Fibroblast of skin of back (primary cell): ENCODE measurements at places on chromosomes 5 and 9.

- DNase-seq, result no peak
Measured at GRCh38 chr9:19620326-19620725, 168.5 kb downstream of the SLC24A2 start.

GRCh38 chr5:14675865-14676300 lies 11.4 kb downstream of the OTULIN start:
- DNase-seq, result no peak

- peak; percentile 68 for DNase-seq
Measured at GRCh38 chr9:76562511-76562911, 103.5 kb downstream of the GCNT1 start.

- DNase-seq, result no peak
Measured at GRCh38 chr5:77957931-77958521, 181.9 kb upstream of the TBCA start.

DNA sequence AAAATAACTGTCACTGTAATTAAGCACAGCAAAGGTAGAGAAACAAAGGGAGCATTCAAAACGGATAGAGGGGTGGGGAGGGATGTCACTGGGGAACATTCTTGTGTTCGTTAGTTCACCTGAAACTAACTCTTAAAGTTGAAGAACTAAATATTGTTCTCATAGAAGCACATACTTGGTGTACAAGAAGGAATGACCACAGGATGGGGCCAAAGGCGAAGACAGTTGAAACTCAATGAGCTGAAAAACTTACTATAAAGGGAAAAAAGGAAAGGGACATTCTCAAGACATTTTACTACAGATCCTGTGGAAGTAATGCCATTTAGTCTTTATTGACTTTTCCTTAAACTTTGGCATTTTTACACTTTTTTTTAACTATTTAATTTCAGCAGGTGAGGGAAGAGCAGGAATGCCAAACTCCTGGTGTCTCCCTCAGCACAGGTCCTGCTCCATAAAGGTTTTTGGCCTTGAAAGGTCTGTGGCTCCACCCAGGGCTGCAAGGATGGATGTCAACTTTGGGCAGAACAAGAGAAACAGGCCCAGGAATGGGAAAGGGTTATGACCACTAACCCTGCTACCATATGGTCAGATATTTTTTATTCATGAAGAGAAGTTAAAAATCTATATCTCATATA lies 197.6 kb upstream of the RASA1 start:
- DNase-seq, result peak; percentile 67

DNA sequence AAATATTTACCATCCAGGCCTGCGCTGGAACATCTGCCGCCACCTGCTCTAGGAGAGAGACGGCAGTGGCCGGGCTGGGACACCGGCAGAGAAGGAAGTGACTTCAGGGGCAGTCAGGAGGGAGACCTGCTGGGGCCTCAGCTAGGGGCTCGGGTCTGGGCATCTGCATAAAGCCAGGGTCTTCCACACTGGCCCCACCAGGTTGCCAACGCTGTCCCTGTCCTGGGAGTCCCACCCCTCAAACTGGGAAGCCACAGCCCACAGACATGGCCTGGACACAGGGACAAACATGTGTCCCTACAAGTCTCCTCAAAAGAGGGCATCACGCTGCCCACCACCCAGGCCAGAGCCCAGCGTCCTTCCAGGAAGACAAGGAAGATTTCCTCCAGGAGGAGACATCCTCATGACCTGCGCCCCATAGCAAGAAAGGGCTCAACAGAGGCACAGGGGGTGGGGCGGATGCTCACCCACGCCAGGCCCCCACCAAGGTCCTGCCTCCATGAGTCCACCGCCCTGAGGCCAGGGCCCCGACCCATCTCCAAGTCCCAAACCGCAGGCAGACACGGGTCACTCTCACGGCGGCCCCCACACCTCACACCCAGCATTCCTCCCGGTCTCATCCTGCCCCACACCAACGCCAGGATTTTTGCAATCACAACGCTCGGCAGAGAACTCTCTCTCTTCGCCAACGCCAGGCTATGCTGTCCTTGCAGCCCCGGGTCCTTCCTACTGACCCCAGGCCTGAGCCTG lies 9.0 kb downstream of the VAV2 start:
- no peak for DNase-seq

DNA sequence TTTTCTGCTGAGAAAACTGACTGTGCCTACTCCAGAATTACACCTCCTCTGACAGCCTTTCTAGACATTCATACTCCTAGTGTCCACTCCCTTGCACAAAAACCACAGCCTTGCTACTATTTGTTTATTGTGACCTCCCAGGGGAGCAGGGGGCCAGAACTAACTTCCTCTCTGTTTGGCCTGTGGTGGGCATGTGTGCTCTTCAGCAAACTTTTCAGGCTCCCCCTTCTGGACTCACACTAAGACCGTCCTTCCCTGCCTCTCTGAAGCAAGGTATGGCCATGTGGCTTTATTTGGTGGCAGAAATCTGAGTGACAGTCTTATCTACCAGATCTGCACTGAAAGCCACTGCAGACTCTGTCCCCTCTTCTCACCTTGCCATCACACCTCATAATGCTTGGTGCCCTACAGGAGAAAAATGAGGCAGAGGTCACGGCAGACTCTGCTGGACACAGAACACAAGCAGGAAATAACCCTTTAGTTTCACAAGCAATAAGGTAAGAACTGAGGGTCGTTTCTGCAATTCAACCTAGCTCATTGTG lies 28.2 kb downstream of the LIFR start:
- peak; percentile 33 for DNase-seq

- DNase-seq, result no peak
Measured at GRCh38 chr9:127457191-127457878, 6.0 kb downstream of the LRSAM1 start.

DNA sequence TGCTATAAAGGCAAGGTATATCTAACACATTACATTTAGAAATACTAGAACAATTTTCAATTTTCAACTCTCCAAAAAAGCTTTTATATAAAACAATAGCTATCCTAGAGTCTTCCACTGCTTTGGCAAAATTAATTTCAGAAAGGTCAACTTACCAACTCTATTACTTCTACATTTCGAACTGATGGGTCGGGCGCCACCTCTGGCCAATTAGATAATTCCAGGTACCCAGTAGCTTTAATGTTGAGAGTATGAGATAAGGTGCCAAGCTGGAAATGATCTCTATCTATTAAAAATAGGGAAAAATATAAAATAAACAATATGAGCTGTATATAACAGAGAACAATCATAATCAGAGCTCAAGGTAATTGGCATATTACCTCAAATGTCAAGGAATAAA lies 166.6 kb downstream of the AP3B1 start:
- peak; percentile 1 for DNase-seq

- no peak for DNase-seq
Measured at GRCh38 chr9:120694559-120694958, 19.7 kb downstream of the MEGF9 start.

GRCh38 chr5:8238080-8238479 lies 369.1 kb downstream of the MTRR start:
- DNase-seq, result no peak

- no peak for DNase-seq
Measured at GRCh38 chr9:18067548-18068120, 406.3 kb upstream of the ADAMTSL1 start.

DNA sequence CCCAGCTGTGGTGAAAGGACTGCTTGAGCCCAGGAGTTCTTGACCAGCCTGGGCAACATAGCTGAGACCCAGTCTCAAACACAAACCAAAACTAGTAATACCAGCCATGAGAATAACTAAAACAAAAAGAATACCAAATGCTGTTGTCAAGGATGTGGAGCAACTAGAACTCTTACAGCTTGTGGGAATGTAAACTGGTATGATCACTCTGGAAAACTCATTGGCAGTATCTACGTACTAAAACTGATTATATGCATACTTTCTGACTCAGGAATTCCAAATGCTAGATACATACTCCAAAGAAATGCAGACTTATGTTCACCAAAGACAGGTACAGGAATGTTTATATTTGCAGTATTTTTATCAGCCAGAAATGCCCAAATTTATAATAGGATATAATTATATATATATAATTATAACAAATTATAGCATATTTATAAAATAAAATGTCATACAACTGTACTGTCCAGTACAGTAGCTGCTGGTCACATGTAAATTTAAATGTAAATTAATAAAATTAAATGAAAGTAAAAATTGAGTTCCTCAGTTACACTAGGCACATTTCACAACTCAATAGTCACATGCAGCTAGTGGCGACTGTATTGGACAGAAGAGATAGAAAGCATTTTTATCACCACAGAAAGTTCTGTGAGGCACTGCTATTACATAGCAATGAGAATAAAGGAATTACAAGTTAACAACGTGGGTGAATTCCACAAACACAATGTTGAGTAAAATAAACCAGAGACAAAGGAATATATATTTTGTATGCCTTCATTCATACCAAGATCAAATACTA lies 118.5 kb downstream of the GNAQ start:
- DNase-seq, result peak; percentile 56

DNA sequence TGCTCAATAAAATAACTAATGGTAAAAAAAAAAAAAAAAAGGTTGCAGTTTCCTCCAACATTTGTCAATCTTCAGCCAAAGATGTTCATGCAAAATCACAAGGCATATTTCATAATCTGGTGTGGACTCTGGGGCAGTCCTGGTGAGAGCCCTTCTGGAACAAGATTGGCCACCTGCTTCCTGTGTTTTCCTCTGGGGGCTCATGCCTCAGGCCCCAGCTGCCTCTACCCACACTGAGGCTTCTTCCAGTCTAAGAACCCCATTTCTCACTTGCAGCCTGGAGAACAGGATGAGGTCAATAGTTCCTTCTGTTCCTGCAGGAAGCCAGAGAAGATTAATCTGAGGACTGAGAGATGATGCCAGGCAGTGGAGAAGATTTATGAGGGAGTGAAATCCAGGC lies 492.6 kb upstream of the BRINP1 start:
- DNase-seq, result no peak

- DNase-seq, result no peak
Measured at GRCh38 chr9:91187311-91187964, 174.3 kb downstream of the AUH start.

- no peak for DNase-seq
Measured at GRCh38 chr5:77033338-77033737, 3.1 kb downstream of the AGGF1 start.

DNA sequence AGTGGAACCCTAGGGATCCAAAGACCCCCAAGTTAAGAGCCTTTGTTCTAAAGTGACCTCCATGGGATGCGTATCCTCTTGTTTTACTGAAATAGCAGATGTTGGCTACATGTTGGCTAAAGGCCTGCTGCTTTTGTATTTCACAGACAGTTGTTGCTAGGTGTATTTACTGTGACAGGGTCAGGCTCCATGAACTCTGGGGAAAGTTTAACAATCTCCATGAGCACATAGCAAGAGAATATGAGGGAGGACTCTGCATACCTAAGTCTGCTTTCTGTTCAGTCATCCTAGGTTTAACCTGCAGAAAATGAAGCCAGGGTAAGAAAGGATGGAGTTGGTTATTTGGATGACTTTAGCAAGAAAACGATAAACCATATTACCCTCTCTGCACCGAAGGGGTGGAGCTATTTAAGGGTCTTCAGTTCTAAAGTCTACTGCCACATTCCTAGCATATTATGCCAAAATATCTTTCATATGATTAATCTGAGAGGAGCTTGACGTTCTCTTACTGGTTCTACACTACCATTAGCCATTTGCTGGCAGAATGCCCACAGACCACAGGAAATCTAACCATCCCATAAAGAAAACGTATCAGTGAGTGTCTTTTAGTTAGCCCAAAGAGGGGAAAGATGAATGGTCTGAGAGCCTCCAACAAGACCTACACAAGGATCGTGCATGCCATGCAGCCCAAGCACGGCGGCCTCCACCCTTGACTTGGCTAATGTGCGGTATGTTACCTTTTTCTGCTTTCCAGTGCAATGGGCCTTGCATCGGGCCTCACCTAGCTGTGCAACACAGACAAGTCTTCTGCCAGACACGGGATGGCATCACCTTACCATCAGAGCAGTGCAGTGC lies 127.8 kb downstream of the SAXO1 start:
- peak; percentile 94 for DNase-seq

- DNase-seq, result no peak
Measured at GRCh38 chr9:77738932-77739331, 90.8 kb upstream of the GNA14 start.

DNA sequence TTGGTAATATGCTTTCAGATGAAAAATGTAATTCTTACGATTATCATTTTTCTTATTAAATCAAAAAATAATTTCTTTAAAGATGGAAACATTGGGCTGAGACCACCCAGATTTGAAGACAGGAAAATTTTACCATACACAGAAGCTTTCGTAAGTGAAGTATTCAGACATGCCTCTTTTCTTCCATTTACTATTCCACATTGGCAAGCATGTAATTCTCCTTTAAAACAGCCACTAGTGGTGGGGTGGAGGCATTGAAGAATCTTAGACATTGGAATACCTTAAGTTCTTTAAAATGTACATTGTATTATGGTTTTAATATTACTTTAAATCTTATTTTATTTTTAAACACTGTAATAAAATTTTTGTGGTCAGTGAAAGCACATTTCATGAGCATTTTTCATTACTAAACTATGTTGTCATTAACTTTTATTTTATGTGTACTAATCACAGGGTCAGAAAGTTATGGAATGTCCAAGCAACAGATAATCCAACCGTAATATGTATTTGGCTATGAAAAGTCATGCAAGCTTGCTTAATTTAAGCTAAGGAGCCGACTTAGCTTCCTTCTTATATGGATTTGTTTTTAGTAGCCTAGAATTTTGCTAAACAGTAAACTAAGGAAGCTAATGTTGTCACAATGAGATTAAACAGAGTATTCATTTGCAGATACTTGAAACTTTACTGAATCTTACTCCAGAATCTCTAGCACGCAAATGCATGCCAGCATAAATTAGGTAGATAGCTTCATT lies 97.4 kb upstream of the ALDH1A1 start:
- peak; percentile 73 for DNase-seq

GRCh38 chr9:91392435-91392834 lies 30.7 kb upstream of the AUH start:
- no peak for DNase-seq

GRCh38 chr9:92291577-92291976 lies 1.9 kb downstream of the IARS1 start:
- no peak for DNase-seq

DNA sequence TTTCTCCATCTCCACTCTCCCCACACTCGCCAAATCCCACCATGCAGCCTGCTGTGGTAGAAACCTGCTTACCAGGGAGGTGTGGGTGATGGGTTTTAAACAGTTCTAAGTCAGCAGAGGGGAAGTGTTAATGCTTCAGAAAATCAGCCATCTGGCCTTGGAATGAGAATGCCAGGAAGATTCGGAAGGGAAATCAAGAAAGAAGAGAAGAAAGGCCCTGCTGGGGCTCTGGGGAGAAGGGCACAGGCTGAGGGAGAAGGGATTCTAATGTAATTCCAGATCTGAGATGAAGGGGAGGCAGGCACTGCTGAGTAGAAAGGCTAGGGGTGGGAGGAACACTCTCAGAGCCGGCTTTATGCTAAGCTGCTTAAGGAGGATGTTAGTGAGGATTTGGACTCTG lies 434.7 kb upstream of the DMAC1 start:
- DNase-seq, result no peak
